Vagina (tissue), 2 donors: ENCODE measurements at places on chromosomes 4 and X.

DNA sequence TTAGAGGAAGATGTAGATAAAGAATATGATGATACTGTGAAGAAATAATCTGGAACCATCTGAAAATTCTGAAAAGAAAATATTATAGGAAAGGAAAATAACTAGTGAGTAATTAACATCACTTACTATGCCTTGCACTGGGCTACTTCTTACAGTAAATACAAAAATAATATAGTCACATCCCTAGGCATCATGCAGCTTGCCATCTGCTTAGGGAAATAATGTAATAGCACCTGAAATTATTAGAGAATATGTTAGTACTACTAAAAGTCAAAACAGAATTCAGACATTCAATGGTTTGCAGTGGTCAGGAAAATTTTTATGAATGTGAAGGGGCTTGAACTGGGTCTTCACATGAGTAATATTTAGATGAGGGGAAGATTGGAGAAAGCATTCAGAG, 272.2 kb upstream of the EMCN start:
- DNase-seq: no peak

DNA sequence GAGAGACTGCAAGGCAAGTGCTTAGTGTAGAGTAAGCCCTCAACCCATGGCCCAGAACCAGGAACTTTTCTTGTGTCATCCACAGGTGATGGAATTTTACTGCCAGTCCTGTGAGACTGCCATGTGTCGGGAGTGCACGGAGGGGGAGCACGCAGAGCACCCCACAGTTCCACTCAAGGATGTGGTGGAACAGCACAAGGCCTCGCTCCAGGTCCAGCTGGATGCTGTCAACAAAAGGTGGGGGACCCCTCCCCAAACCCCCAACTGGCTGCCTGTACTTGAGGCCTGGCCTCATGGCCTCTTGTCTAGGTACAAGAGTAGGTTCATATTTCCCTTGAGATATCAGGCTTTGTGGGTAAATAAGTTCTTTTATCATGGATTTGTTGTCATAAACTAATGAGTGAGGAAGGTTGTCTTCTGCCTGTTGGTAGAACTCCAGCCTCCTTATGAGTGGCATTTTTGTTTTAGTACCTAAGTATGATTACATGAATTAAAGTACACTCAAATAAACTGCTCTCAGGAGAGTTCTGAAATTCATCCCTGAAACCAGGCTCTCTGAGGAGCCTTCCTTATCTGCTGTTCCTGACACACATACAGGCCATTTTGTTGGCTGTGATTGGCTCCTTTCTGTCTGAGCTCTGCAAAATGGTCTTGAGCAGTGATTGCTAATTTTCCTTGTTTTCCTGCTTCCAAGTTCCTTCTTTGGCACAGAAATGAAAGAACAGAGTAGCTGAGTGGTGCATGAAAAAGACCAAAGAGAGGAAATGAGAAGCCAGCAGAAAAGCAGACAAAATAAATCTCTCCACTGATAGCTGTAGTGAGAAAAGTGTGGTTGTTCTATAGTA, 51.4 kb upstream of the MND1 start:
- DNase-seq: no peak

GRCh38 chr4:92265021-92265420, 38.7 kb upstream of the GRID2 start:
- no peak for DNase-seq

DNA sequence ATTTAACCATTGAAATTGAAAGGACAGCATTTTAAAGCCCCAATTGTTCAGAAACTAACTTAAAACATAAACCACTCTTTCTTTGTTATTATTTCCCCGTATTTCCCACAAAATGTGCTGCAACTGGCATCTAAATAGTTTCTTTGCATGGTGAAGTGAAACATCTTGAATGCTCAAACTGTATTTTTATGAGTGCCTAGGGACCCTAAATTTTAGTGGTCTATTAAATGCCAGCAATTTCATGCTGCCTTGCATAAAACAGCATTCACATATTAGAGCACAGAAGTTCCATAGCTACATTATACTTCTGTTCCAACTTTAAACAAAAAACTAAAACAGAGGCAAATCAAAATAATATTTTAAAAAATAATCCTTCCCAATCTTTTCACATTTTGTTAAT, 5.4 kb downstream of the RAB28 start:
- DNase-seq: no peak

- DNase-seq: no peak
Observed at GRCh38 chr4:78267790-78268189, 210.7 kb downstream of the FRAS1 start.

GRCh38 chr4:105386012-105386411, 87.8 kb downstream of the PPA2 start:
- DNase-seq: no peak

DNA sequence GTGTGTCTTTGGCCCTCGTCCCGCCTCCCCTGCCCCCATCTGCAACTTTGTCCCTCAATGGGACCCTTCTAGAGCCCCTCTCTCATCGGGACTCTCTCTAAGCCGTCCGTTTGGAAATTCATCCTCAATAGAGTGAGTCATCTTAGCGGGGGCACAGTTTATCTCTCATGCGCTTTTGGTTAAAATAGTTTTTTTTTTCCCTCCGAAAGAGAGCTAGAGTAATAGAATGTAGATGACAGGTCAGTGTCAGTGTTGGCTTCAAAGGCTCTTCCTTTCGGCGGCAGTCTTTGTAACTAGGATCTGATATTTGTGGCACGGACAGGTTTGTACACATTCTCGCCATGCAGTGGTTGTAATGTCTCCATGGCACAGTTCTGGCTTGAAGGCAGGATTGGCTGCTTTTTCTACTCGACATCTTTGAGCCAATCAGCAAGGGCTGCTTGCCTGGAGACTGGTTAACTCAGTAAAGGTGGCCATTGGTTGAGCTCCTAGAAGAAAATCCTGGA, 989 bp downstream of the N4BP2 start:
- DNase-seq: peak; percentile 96

- no peak for DNase-seq
Observed at GRCh38 chr4:79399076-79399475, 9.0 kb downstream of the GK2 start.

DNA sequence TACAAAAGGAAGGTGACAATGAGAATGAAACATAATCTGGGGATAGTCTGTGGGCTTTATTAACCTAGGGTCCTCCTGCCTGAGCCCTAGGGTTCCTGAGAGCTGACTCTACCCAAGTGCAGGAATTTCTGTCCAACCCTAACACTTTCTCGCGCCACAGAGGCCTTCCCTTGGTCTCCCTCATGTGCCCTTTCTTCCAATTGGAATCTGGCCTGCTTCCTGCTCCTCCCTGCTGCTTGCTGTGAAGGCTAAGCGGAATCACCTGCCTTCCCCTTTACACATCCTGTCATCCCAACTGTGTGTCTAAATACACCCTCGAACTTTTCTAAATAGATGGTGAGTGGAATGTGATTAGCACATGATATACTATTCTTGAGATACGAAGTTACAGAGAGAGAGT, 5.9 kb downstream of the MAGEA11 start:
- no peak for DNase-seq

GRCh38 chrX:18354369-18355223, at the start of gene SCML2:
Gene SCML2 (minus strand): TSS chrX:18354688. CDS start chrX:18334071, 20,617 bp downstream.
- DNase-seq: no peak

- DNase-seq: no peak
Observed at GRCh38 chr4:82784681-82785610, 13.7 kb downstream of the SCD5 start.

DNA sequence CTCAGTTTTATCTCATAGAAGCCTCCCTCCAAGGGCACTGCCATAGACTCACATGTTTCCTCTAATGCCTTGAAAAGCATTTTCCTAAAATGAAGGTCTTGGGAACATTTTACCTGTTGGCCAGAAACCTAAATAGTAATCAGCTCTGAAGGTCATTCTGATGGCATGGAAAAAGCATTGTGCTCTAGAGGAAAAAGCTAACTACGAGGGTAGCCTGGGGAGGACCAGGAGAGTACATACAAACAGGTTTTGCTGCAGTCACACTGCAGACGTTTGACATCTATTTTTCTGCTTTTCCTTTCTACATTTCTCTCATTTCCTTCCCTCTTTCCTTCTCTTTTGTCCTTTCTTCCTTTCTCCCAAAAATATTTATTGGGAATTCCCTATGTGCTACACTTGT, 103.3 kb upstream of the SORBS2 start:
- no peak for DNase-seq

- DNase-seq: no peak
Observed at GRCh38 chr4:8383016-8383415, 57.5 kb downstream of the ACOX3 start.

DNA sequence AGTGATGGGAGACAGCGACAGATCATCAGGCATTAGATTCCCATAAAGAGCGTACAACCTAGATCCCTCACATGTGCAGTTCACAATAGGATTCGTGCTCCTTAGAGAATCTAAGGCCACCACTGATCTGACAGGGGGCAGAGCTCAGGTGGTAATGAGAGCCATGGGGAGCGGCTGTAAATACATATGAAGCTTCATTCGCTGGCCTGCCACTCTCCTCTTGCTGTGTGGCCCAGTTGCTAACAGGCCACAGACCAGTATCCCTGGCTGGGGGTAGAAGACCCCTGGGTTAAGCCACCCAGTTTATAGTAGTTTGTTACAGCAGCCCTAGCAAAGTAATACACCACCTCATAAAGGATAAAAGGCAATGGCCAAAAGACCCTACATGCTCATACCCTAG, 30.3 kb downstream of the APBB2 start:
- DNase-seq: no peak

DNA sequence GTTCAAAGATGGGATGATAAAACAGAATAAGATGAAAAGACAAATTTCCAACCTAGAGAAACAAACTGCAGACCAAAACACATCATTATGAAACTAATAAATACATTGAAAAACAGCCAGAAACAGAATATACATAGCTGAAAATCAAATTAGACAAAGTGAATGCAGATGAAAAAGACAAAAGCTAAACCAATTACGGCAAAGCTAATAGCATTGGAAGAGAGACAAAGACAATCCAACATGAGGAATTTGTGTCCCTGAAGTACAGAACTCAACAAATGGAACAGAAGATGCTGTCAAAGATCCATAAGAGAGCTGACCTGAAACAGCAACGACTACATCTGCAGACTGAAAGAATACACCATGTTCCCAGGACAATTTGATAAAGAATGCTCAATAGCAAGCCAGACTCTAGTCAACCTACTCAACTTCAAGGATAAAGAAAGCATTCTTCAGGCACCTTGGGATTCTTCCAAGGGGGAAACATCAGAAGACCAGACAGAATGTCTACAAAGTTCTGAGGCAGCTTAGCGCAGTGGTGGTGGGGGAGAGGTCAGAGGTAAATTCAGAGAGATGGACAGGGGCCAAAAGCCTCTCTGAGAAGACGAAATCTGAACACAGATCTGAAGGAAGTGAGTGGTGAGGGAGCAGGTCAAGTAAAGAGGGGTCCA, 27.4 kb upstream of the IRAK1 start:
- DNase-seq: no peak

DNA sequence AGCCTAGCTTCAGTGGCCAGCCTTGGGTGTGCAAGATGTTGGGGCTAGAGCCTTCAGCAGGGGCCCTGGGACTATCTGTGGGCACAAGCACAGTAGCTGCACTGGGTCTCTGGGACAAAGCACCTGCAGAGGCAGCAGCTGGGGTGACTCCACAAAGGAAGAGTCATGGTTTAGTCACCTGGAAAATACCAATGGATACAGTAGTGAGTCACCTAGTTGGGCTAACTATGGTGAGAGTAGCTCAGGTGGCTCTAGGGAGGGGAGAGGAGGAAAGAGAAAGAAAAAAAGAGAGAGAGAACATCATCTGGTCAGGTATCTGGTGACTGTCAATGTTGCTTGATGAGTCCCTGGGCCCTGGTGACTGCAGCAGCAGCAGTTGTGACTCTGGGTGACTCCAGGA, 72.9 kb upstream of the SPIN4 start:
- DNase-seq: no peak

DNA sequence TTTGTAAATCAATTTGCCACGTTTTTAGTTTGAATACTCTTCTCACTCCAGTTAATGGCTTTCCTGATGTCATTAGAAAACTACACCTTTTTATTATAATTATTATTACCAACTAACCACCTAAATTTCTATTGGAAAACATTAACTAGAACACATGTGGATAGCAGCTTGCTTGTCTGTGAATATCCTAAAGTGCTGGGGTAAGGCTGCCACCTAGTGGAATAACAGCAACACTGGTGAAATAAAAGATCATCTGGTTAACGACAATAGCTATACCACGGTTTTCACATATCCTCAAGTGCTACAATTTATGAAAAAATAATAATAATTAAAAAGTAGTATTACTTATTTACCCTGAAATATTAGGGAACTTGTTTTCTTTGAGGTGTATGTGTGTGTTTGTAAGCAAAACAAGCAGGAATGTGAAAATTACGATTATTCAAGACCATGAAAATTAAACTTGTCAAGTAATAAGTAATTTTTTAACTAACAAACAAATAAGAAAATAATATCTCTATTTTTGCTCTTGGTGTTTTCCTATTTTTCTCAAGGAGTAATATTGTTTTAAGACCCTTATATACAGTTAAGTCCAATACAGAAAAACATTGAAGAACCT, 130.1 kb upstream of the TECRL start:
- DNase-seq: no peak

DNA sequence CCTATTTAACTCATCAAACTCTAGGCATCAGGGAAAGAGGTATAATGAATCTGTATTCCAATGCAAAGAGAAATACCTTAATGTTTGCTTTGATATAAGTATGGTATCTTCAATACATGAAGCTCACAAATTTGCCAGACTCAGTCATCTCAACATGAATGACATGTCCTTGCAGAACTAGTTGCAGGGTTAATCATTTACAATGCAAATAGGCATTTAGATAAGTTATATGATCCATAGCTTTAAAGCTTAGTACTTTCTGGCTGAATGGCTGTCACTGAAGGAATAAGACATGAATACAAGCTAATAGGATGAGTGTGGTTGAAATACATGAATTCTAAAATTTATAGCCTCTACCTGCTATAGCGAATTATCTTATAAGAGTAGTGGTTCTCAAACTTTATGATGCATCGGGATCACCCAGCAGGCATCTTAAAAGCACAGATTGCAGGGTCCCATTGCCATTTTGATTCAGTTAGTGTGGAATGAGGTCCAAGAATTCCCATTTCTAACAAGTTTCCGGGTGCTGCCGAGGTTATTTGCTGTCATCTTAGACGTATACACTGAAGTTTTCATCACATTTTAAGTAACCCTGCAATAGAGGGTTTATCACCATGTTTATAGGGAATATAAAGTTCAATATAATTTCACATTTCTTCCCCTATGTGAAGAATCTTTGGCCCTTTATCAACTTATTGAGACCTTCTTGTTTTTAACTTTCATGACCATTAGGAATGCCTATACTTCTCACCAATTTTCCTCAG, 439.2 kb downstream of the ARHGAP24 start:
- no peak for DNase-seq

- no peak for DNase-seq
Observed at GRCh38 chr4:157896726-157897125, 276.1 kb downstream of the GASK1B start.

DNA sequence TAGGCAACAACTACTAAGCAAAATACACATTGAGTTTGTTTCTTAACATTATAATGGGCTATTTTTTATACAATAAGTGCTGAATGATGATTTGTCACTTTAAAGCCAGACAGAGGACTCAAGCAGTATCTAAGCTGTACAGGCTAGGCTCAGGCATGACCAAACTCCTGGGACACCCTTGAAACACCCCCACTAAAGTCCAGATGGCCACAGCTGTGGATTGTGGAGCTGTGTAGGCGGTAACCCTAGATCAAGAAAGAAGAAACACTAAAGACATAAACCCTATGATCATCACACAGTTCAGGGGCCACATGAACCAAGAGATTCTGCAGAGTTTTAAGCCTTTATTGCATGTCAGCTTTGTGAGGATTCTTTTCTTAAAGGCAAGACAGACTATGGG, 25.1 kb downstream of the TAB3 start:
- no peak for DNase-seq
